Activated CD4-positive, alpha-beta T cell treated with anti-CD3 and anti-CD28 coated beads for 1 hour (primary cell): ENCODE measurements at places on chromosomes 13 and 19.

- DNase-seq: no peak
Measured at GRCh38 chr19:48624791-48625723, 5.8 kb downstream of the SPHK2 start.

DNA sequence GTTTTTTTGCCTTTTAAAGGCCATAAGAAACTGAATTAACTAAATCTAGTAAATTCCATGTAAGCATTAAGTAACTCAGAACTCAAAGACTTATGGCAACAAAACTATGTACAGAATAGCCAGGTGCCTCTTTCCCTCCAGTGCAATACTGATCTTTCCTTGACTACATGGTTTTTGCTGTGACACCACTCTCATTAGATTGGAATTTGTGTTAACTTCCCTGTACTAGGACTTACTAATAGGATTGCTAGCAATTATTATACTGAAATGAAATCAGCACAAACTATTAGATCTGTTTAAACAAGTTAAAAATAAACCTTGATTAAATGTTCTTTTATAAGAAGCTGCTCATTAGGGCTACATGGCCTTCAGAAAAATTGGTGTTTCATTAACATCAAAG, 96.3 kb downstream of the DACH1 start:
- DNase-seq: no peak

GRCh38 chr13:24632382-24633121, 47.7 kb upstream of the ATP12A start:
- no peak for DNase-seq

DNA sequence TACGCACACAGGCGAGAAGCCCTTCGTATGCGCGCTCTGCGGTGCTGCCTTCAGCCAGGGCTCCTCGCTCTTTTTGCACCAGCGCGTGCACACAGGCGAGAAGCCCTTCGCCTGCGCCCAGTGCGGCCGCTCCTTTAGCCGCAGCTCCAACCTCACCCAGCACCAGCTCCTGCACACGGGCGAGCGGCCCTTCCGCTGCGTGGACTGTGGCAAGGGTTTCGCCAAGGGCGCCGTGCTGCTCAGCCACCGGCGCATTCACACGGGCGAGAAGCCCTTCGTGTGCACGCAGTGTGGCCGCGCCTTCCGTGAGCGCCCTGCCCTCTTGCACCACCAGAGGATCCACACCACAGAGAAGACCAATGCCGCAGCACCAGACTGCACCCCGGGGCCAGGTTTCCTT, 4.7 kb downstream of the ZNF324B start:
- no peak for DNase-seq

DNA sequence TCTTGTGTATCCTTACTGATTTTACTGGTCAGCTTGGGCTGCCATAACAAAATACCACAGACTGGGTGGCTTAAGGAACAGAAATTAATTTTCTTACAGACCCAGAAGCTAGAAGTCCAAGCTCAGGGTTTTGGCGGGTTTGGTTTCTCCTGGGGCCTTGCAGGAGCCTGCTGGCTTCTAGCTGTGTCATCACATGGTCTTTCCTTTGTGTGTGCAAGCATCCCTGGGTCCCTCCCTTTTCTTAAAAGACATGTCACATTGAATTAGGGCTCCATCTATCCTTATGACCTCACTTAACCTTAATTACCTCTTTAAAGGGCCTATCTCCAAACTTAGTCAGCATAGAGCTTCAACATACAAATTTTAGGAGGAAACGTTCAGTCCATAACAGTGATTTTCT, 23.4 kb downstream of the UBAC2 start:
- no peak for DNase-seq

GRCh38 chr19:16155128-16155527, 11.6 kb downstream of the HSH2D start:
- DNase-seq: no peak

DNA sequence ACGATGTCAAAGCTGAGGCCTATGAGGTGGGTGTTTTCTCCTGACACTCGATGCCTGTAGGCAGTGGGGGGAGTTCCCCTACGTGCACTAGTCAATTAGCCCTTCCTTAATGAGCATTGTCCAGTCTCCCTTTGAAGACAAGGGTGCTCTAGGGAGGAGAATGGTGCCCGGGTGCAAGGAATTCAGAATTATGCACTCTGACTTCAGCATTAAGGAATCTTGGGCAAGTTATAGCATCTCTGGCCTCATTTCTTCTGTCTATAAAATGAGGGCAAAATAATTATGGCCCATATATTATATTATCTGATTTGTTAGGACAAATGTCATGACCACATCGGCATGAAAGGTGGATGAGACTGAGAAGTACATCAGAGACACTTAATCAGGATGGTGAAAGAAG, 82.1 kb upstream of the SLC7A1 start:
- DNase-seq: no peak

DNA sequence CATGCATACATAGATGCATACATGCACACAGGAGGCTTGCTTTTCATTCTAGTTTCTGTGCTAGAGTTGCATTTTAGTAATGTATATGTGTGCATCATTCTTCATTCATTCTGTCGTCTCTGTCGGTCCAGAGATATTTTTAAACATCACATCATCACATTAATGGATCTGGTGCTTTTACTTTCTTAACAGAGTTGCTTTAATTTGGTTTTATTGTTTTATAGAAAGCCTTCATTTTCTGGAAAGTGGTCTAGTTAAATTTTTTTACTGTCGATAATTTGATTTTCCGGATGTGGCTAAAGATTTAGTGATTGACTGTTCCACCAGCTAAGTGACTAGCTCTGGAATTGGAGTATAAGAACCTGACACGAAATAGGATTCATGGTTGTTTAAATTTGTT, 16.9 kb downstream of the BIVM start:
- DNase-seq: no peak

DNA sequence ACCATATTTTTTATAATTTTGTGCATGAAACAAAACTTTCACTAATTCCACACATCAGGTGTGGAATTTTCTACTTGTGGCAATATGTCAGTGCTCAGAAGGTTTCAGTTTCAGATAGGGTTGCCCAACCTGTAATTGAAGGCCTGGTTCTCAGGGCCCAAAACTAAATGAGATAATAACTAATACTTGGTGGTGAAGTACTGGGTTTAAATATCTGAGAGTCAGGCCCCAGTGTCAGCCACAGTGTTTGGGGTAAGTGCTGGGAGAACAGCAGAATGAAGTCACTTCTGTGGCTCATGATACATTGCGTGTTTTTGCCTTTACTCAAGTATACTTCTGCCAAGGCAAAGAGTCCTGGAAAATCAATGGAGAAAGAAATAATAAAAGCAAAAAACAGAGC, 5.6 kb downstream of the SAFB start:
- DNase-seq: no peak

- DNase-seq: no peak
Measured at GRCh38 chr19:10378124-10378523, 2.2 kb downstream of the TYK2 start.
